ENCODE measurements at places on chromosomes 16 and 17.

- DNase-seq: no peak
Observed at GRCh38 chr17:42562388-42563142, 617 bp downstream of the COASY start.

- DNase-seq: no peak
Observed at GRCh38 chr16:81860287-81861266, 81.5 kb downstream of the PLCG2 start.

DNA sequence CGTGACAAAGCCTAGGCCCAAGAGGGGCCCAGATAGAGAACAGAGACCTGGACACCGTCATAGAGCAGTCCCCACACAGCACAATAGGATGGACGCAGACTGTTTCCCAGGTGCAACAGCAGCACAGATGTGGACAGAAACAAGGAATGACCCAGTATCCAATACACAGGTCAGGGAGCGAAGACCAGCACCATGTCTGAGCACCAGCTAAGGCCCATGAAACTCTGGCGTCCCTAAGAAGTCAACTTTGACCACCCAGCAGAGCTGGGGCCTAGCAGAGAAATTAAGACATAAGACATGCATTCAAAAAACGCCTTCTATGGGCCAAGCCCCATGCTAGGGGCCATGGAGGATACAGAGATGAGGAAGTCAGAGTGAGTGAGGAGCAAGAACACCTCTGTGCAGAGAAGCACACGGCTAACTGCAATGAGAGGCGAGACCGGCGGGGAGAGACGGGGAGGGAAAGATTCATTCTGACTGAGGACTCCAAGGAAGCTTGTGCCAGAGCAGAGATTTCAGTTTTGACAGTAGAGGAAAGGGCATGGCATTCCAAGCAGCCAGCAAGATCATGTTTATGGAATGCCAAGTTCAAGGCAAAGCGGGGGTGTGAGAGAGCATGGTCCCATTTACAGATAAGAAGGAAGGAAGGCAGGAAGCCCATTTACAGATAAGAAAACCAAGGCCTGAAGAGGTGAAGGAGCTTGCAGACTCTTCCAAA lies 50.8 kb downstream of the PITPNM3 start:
- no peak for DNase-seq

DNA sequence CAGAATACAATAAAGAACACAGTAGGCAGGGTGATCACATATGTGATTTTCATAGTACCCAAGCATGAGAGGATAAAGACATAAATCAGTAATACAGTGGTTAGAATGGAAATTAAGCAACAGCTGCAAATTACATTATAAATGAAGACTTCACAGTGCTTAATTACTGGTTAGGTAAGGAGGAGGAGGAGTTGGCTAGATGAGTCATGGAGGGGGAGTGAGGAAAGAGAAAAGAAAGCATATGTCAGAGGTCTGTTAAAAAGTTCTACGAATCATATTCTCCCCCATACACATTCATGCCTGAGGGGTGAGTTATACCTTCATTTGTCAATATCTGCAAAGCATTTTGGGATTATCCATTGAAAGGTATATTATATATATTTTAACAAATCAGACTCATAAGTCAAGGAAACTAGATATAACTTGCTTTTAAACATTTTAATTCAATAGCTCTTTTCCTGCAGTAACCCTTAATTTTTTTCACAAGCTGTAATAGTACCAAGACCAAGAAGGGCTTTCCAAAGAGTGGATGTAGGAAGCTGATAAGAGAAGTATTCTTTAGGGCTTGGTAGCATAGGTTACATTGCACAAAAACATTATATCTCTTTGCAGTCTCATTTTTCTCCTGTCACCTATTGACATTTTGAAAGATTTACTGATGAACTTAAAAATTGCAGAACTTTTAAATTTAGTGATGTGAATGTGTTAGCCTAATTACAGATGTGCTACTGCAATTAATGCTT lies 99.3 kb downstream of the STXBP4 start:
- DNase-seq: no peak

DNA sequence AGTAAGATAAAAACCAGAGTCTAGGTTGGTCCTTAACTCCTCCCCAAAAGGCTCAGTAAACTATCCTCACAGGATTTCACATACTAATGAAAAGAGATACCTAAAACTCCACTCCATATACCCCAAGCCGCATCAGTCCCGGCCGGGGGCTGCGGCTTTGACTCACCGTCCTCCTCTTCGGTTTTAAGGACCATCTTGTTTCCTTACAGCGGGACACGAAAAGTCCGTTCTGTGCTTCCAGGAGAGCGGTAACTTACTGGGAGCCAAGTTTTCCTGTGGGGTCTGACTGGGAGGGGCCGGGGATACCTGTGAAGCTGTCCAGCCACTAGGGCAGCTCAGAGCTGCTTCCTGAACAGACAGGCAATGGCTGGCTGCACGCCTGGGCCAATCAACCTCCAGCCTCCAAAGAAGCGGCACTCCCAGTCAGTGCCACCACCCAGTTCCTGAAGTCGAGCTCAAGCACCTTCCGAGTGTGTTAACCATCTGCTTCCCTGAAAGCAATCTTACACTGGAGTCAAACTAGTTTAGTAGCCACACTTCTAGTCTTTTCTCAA lies 45.5 kb downstream of the CYTH1 start:
- DNase-seq: no peak

- no peak for DNase-seq
Observed at GRCh38 chr16:80620736-80621605, 80.2 kb downstream of the DYNLRB2 start.

DNA sequence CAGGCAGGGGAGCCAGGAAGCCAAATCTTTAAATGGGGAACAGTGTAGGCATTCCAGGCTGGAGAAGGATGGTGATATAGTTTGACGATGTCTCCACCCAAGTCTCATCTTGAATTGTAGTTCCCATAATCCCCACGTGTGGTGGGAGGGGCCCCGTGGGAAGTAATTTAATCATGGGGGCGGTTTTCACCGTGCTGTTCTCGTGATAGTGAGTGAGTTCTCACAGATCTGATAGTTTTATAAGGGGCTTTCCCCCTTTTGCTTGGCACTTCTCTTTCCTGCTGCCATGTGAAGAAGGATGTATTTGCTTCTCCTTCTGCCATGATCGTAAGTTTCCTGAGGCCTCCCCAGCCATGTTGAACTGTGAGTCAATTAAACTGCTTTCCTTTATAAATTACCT lies 28.8 kb downstream of the GINS3 start:
- DNase-seq: no peak

GRCh38 chr17:55057184-55057583 lies 88.6 kb downstream of the STXBP4 start:
- no peak for DNase-seq

- DNase-seq: no peak
Observed at GRCh38 chr17:43927060-43927864, 15.0 kb downstream of the PPY start.

DNA sequence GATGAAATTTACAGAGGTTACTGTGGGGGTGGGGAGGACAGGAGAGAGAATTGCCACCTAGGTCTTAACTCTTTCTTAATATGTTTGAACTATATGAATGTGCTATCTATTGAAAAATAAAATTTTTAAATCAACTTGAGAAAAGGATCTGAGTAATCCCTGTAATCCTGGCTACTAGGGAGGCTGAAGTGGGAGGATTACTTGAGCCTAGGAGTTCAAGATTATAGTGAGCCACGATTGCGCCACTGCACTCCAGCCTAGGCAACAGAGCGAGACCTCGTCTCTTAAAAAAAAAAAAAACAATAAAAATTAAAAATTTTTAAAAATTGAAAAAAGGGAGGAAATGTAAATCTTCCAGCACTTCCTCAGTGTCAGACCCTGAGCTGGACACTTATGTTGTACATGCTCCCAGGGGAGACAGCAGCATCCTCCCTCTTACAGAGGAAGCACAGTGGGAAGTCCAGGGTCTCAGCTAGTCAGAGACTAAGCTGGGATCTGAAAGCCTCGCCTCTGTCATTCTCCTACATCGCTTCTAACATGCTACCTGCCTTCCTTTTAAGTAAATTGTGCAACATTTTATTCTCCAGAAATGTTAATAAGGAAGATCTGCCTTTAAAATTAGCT lies 21.9 kb downstream of the PMM2 start:
- DNase-seq: no peak

GRCh38 chr16:23501291-23501690 lies 9.0 kb downstream of the GGA2 start:
- DNase-seq: no peak

DNA sequence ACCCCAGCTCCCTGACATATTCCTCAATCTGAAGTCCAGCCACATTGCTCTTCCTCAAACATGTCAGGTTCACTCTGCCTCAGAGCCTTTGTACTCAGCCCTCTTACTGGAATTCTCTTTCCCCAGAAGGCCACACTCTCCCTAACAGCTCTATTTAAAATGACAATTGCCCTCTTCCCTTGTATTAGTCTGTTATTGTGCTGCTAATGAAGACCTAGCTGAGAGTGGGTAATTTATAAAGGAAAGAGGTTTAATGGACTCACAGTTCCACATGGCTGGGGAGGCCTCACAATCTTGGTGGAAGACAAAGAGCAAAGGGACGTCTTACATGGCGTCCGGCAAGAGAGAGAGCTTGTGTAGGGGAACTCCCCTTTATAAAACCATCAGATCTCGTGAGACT lies 46.0 kb downstream of the HS3ST2 start:
- DNase-seq: no peak

GRCh38 chr17:51487947-51488346 lies 227.6 kb downstream of the UTP18 start:
- no peak for DNase-seq

DNA sequence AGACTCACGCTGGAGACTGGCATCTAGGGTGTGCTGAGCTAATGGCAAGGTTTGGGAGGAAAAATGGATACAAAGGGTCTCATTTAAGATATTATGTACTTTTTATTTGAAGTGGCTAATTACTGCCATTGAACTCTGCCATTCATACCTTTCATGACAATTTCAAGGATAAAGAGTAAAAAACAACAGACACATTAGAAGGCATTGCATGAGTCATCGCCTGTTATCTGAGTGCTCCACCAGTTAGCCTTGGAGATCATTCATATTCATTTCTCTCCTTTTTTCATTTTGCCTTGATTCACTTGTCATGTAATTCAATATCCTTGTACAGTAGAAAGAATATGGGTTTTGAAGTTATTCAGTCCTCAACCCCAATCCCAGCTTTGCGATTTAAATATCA lies 109.5 kb downstream of the CDH8 start:
- DNase-seq: no peak

- no peak for DNase-seq
Observed at GRCh38 chr17:38783227-38783626, 16.1 kb downstream of the PIP4K2B start.

DNA sequence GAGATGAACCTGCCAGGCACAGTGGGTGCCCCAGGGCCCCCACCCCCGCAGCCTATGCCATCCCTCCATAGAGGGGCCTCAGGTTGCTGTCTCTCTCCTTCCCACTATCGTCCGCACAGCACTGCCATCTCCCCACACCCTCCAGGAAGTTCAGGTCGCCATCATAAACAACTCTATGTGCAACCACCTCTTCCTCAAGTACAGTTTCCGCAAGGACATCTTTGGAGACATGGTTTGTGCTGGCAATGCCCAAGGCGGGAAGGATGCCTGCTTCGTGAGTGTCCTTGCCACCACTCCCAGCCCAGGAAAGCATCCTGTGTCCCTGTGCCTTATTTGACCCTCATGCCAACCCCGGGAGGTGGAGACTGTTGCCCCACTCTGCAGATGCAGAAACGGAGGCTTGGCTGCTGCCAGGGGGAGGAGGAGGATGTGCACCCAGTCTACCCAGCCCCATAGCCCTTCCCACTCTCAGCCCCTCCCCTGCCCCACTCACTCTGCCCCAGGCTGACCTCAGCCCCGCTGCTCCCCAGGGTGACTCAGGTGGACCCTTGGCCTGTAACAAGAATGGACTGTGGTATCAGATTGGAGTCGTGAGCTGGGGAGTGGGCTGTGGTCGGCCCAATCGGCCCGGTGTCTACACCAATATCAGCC lies 3.9 kb downstream of the PRSS21 start:
- DNase-seq: no peak

GRCh38 chr17:49486012-49486641 lies 9.0 kb upstream of the NGFR start:
- DNase-seq: no peak

GRCh38 chr17:73232587-73233373 lies 28.9 kb downstream of the CPSF4L start:
- DNase-seq: no peak

GRCh38 chr16:5349670-5350517 lies 252.3 kb upstream of the EEF2KMT start:
- DNase-seq: no peak

DNA sequence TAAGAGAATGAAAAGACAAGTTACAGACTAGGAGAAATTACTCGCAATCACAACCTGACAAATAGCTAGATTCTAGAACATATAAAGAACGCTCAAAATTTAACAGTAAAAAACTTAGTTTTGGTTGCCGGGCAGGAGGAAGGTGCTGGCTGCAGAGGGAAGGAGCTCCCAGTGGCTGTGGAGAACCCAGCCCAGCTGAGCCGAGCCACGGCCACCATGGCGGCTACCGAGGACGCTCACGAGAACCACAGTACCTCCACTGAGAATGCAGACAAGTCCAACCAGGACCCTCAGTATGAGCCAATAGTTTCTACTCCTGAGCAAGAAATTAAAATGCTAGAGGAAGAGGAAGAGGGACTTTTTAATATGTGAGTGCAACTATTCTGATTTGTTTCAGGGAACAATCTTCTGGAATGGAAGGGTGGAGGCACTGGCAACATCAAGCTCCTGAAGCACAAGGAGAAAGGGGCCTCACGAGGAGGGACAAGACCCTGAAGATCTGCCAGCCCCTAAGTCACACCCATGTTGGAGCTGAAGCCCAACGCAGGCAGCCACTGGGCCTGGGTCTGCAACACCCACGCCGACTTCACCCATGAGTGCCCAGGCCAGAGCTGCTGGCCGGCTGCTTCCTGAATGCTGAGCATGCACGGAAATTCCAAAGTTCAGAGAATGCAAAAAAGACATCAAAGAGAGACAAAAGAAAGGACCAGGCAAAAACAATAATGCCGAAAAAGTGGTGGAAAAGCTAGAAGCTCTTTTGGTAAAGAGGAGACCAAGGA lies 55.0 kb downstream of the DNAH17 start:
- DNase-seq: no peak

- DNase-seq: no peak
Observed at GRCh38 chr17:33689725-33690124, 396.6 kb upstream of the ASIC2 start.

DNA sequence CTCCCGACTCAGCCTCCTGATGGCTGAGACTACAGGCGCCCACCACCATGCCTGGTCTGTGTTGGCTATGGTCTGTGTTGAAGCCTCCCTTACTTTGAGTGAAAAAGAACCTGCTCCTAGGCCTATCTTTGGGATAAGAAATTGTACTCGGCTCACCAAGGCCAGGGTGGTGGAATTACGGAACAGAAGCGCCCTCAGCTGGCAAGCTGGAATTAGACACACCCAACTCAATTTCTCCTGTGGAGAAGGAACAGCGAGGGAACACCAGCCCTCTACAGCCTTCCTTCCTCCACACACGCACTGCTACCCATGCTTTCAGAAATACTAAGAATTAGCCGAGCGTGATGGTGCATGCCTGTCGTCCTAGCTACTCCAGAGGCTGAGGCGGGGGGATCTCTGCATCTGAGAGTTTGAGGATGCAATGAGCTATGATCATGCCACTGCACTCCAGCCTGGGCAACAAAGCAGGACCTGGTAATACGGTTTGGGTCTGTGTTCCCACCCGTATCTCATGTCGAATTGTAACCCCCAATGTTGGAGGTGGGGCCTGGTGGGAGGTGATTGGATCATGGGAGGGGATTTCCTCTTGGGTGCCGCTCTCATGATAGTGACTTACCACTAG lies 40.1 kb upstream of the RBBP6 start:
- peak; percentile 5 for DNase-seq
